ENCODE measurements at places on chromosomes 1 and 21.

- DNase-seq = peak; percentile 25
Measured at GRCh38 chr1:182615468-182616129, 11.4 kb upstream of the RGS16 start.

GRCh38 chr1:23193391-23194118 is 23.7 kb downstream of the HTR1D start:
- DNase-seq = no peak

DNA sequence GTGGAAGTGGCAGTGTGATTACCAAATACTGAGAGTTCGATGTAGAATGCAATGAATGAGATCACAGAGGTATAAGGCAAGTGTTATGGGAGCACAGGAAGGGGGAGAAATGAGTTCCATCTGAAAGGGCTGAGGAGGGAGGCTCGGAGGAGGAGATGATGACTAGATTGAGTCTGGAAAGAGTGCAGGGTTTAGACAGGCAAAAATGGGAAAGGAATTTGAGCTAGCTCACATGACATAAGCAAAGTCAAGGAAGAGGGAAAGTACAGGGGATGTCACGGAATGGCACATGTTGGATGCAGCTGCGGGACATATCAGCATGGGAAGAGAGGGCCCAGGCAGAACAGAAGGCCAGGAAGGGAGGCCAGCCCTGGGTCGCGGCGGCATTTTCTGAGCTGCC is 132.7 kb downstream of the RUNX1 start:
- no peak for DNase-seq

DNA sequence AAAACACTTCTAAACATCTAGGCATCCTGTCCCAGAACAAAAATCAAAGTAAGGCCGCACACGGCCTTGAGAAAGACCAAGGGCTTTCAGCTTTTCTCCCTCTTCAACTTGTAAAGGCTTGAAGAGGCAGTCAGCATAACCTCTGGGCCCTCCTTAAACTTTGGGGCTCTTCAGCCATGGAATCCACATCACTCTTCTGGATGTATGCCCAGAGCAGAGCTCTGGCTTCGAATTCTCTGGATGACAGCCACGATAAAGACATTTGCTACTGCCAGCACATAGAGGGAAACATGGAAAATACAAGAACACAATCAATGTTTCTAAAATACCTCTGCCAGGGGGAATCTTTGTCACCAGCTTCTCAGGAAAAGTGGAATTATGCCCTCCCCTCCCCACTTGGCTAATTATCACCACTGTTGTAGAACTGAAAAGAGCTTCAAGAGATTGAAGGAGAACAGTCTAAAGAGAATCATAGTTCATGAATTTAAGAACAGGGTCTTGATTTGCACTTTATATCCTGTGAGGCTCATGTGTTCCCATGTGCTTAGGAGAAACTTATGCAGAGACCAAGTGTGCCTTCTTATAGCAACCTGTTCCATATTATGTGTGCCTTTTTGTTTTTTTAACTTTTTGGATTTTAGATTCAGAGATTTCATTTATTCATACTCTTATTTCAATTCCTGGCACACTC is 39.0 kb upstream of the DPT start:
- DNase-seq = no peak

DNA sequence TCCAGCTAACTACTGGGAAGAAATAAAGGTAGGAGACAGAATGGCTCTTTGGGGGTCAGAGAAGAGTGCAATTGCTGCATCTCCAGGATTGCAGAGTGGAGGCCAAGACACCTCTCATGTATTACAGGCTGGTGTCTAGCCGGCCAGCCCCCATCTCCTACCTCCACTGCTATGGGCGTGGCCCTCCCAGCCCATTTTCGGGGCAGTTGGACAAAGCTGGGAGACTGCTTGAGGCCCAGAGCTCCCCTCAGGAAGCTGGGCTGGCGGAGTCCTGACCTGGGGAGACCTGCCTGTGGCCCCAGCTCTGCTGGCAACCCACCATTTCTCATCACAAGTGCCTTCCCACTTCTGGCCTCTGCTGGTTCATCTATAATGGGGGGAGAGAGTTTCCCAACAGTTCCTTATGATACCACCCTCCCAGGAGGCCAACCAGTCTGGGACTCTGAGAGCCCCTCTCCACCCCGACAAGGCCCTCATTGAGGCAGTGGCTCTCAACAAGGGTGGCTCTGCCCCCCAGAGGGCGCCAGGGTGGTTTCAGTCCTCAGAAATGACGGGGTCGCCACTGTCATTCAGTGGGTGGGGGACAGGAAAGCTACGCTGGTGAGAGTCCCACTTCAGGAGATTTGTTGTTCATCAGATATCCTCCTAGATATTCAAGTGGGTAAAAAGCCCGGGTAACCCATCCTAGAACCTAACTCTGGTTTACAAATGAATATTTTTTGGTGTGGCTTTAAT is 11.5 kb downstream of the RAP1GAP start:
- no peak for DNase-seq

GRCh38 chr1:103129255-103129654 is 20.9 kb upstream of the COL11A1 start:
- DNase-seq = no peak

- DNase-seq = no peak
Measured at GRCh38 chr1:125065092-125065820, 3880.5 kb downstream of the SRGAP2C start.

- no peak for DNase-seq
Measured at GRCh38 chr21:16002874-16003466, 273.2 kb downstream of the USP25 start.

- no peak for DNase-seq
Measured at GRCh38 chr1:31370021-31370420, 2.9 kb downstream of the FABP3 start.

DNA sequence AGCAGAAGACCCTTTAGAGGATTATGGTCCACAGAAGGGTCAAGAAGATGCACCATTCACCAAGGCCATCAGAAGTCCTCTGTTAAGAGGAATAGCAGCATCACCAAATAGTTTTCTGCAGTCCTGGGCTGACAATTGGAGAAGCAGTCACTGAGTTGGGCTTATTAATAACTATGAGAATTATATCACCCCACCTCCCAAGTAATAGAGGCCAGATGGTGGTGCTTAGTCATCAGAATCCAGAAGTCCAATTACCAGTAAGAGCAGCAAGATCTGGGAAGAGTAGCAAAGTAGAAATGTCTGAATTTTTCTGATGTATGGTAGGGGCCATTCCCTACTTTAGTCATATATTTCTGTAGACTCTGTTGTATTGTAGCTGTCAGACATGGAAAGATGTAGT is 6.1 kb upstream of the PSMA5 start:
- no peak for DNase-seq

GRCh38 chr1:245961137-245961540 is 545.9 kb downstream of the SMYD3 start:
- no peak for DNase-seq

GRCh38 chr1:201585901-201586300 is 47.0 kb downstream of the NAV1 start:
- no peak for DNase-seq

DNA sequence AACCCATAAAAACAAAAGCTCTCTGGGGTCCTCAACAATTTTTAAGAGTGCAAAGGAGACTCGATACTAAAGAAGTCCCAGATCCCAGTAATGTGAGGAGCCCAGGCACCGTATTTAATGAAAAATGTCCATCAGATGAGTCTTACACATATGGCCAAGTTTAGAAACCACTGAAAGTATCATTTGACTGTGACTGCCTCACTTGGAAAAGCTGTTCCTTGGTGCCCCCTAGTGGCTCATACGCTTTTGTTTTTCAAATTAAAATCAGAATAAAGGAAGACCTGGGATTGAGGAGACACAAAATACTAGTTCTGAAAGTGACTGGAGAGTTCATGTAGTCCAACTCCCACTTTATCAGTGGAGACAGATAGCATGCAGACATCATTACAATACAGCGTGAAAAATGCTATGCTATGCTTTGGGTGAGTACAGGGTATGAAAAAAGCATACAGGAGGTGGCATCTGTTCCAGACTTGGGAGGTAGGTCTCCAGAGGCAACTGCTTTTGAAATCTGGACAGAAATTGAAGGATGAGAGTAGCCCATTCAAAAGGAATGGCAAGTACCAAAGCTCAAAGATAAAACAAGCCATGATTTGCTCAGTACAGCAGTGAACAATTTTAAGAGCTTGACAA is 33.8 kb downstream of the GDAP2 start:
- DNase-seq = peak; percentile 44

- no peak for DNase-seq
Measured at GRCh38 chr1:66262208-66262963, 271.6 kb upstream of the SGIP1 start.

DNA sequence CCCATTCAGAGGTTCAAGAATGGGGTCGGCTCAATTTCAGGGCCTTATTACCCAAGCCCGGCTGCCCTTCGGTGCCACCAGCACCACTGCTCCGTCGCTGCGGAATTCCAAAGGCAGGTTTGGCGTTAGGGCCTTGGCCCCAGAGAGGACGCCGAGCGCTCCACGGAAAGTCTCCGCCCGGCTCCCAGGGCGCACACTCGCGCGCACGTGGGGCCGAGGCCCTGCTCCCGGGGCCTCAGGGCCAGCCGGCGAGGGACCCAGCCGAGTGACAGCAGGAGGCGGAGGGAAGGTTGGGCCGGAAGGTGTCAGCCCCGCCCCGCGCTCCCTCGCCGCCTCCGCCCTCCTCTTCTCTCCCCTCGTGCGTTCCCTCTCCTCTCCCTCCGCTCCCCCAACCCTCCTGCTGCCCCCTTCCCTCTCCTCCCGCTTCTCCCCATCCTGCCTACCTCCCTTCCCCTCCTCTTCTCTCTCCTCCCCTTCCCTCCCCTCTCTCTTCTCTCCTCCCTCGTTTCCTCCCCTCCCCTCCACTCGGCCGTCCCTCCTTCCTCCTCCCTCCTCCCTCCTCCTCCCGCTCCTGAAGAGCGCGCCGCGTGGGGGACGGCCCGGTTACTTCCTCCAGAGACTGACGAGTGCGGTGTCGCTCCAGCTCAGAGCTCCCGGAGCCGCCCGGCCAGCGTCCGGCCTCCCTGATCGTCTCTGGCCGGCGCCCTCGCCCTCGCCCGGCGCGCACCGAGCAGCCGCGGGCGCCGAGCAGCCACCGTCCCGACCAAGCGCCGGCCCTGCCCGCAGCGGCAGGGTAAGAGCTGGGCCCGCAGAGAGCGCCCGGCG is at the start of gene ETS2:
Gene ETS2 (plus strand): TSS at position 602 of the 825 bp plus-strand sequence. CDS start 4,106 bp downstream, outside the sequence.
- peak; percentile 76 for DNase-seq

- no peak for DNase-seq
Measured at GRCh38 chr1:29283804-29284195, 47.5 kb downstream of the PTPRU start.

DNA sequence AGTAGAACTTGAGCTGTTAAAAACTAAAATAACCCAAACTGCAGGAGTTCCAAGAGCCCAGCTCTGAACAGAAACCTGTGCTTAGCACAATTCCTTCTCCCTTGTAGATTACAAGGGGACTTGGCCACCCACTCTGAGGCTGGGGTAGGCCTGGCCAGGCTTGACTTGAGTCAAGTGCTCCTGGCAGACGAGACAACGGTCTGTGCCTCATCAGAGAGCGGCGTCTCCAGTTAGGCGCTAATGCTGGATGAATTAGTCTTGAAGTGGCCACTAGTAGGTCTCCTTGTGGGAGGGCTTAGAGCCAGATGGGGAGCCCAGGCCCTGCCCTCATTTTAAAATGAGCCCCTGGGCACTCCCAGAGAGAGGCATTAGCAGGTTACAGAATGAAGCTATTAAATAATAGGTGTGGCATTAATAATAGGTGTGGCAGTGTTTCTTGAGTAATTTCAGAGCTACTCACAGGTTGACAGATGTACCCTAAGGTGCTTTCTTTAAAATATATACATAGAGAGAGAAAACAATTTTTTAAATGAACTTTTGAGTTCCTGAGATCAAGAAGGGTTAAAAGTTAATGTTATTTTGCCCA is 1.1 kb downstream of the EEIG2 start:
- DNase-seq = peak; percentile 26

DNA sequence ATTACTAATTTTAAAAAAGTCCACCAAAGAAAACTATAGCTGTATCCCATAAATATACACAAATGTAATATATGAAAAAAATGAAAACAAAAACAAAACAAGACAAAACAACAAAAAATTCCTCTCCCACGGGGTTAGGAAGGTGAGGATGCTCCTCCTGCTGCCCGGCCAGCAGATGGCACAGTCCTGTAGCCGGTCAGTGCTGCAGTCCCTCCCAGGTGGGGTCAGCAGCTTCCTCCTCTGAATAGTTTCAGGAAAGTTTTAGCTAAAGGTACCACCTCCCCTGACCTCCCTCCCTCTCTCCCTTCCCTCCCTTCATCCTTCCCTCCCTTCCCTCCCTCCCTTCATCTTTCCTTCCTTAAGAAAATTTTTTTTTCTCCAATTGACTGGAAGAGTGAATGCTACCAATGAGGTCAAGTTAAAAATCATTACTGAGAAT is 67.8 kb upstream of the BCL10 start:
- no peak for DNase-seq

DNA sequence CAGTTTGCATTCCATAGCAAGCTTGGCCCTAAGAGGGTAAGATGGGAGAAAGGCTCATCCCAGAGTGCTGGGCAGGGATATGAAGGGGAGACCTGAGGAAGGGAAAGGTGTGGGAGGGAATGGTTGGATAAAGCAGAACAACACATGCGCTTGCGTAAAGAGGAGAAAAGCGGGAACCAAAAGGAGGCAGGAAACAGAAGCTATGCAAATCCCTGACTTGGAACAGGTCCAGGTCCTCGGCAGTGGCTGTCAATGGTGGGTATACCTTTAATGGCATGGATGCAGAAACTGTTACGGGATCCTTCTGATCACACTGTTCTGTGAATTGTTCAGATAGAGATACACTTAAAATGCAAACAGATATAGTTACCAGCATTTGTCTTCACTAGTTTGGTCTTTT is 455.6 kb downstream of the SIPA1L2 start:
- DNase-seq = no peak

DNA sequence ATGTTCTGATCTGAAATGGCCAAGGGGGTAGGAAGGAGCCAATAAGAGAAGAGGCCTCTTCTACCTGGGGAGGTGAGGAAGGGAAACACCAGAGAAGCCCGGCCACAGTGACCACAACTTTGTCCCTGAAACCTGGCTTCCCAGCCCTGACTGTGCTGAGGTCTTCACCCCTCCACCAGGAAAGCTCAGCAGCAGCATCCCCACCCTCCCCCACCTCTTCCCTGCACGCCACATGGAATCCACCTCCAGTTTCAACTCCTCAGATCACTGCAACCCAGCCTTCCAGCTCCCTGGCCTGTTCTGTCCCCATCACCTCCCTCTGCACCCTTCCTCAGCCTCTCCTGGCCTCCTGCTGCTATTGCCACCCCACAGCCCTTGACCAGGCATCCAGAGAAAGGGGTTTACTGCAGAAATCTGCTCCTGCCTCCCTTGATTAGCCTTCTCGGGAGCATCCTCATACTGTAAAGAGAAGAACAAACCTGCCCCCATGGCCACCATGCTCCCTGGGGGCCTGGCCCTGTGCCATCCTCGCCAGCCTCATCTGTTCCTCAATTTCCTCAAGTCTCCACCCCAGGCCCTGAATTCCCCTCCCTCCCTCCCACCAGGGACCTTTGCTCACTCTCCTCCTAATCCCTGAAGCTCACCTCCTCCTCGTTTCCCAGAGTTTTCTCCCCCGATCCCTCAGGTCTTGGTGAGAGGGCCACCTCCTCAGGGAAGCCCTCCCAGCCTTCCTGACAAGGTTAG is 450.9 kb downstream of the MATN1 start:
- DNase-seq = no peak

GRCh38 chr1:78373676-78374075 is 117.1 kb upstream of the PTGFR start:
- no peak for DNase-seq

- no peak for DNase-seq
Measured at GRCh38 chr1:89831462-89832120, 10.8 kb downstream of the LRRC8D start.
